ENCODE measurements at places on chromosomes 2 and 18. TPM values are rescaled to one million over a fixed set of nuclear protein-coding genes. Genes with fewer than 3 reads are reported as not detected.

Gene LBX2
- polyA plus RNA-seq, result 0.67 TPM

Gene MTCL1
- polyA plus RNA-seq, result 6.9 TPM

Gene CNTNAP5
- polyA plus RNA-seq, result not detected

Gene SP140
- 0.19 TPM for polyA plus RNA-seq

Gene KIF5C
- polyA plus RNA-seq, result 0.02 TPM

Gene G6PC2
- not detected for polyA plus RNA-seq

Gene HAUS1
- 54.8 TPM for polyA plus RNA-seq

Gene BBS5
- 3.9 TPM for polyA plus RNA-seq

Gene RAD51AP2
- polyA plus RNA-seq, result not detected

Gene GALNT5
- polyA plus RNA-seq, result 4.4 TPM

Gene GPAT2
- 4.3 TPM for polyA plus RNA-seq

Gene HAT1
- 72.8 TPM for polyA plus RNA-seq

Gene TXNDC9
- polyA plus RNA-seq, result 47.4 TPM

Gene LOXHD1
- not detected for polyA plus RNA-seq

Gene ASPRV1
- 0.20 TPM for polyA plus RNA-seq

Gene CXCR1
- 0.39 TPM for polyA plus RNA-seq

Gene HJURP
- polyA plus RNA-seq, result 22.2 TPM

Gene ACVR1C
- polyA plus RNA-seq, result not detected

Gene PLA2R1
- 4.5 TPM for polyA plus RNA-seq

Gene CHN1
- polyA plus RNA-seq, result 0.47 TPM

Gene CCBE1
- 31.3 TPM for polyA plus RNA-seq

Gene AQP12A
- not detected for polyA plus RNA-seq

Gene MYO5B
- 5.3 TPM for polyA plus RNA-seq

Gene IL1B
- 88.5 TPM for polyA plus RNA-seq

Gene POTEI
- not detected for polyA plus RNA-seq

Gene FOXI3
- polyA plus RNA-seq, result 0.04 TPM

Gene MAB21L4
- polyA plus RNA-seq, result 0.08 TPM

Gene SYT4
- polyA plus RNA-seq, result not detected

Gene DCDC2C
- not detected for polyA plus RNA-seq

Gene ME2
- polyA plus RNA-seq, result 23.4 TPM

Gene CTAGE1
- not detected for polyA plus RNA-seq

Gene RAB6C
- not detected for polyA plus RNA-seq

Gene SNED1
- polyA plus RNA-seq, result not detected

Gene FABP1
- polyA plus RNA-seq, result not detected

Gene RBKS
- polyA plus RNA-seq, result 1.5 TPM

Gene ACSL3
- 89.2 TPM for polyA plus RNA-seq

Gene MSH2
- polyA plus RNA-seq, result 18.8 TPM

Gene DOK6
- polyA plus RNA-seq, result not detected

Gene TMEM17
- 1.9 TPM for polyA plus RNA-seq

Gene AAK1
- polyA plus RNA-seq, result 7.3 TPM

Gene CCDC121
- polyA plus RNA-seq, result 0.46 TPM

Gene NDC80
- polyA plus RNA-seq, result 22.2 TPM

Gene E2F6
- polyA plus RNA-seq, result 8.5 TPM

Data from foreskin keratinocyte (primary cell).